ENCODE measurements at places on chromosomes 5 and 9.

DNA sequence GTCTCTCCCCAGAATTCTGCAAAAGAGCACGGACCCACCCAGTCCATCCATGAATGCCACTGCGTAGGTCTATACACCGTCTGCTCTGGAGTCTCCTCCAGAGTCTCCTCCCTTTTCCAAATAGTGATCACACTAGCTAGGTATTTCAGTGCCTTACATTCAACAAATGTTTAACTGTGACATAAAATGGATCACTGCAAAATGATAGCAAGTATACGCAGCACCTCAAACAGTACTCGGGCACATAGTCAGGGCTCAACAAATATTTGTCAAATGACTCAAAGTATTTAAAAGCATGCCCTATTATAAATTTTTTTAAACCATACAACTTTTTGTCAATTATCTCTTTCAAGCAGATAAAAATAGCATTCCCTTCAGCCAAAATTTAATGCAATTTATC, 60.5 kb downstream of the TLE1 start:
- DNase-seq: no peak

GRCh38 chr5:94976853-94977252, 308.0 kb downstream of the MCTP1 start:
- DNase-seq: no peak

GRCh38 chr5:138610918-138611677, 35.9 kb upstream of the HSPA9 start:
- DNase-seq: no peak

GRCh38 chr5:12845549-12846159, 941.4 kb upstream of the CTNND2 start:
- no peak for DNase-seq
